ENCODE measurements at places on chromosomes 7 and 10.
A peak's percentile ranks its signal among the peaks of the same experiment; 100 is the strongest.

- no peak for DNase-seq
Measured at GRCh38 chr7:103710247-103710646, 264.2 kb upstream of the SLC26A5 start.

GRCh38 chr10:56123247-56123646 is 237.8 kb downstream of the ZWINT start:
- no peak for DNase-seq

DNA sequence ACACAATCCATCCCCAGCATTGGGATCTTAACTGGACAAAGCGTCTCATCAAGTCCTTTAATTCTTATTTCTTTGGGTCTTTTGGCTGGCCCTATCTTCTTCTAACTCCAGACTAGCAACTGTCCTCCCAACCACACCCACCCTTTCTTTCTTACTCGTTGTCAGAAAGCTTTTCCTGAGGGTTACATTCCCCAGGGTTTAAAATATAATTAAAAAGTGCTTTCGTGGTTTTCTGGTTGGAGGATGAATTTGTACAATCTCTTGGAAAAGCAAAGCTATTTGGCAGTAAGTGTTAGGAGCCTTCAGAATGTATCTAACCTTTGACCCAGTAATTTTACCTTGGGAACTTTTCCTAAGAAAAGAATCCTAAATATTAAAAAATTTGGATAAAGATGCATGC is 10.4 kb upstream of the ITGB8 start:
- no peak for DNase-seq

DNA sequence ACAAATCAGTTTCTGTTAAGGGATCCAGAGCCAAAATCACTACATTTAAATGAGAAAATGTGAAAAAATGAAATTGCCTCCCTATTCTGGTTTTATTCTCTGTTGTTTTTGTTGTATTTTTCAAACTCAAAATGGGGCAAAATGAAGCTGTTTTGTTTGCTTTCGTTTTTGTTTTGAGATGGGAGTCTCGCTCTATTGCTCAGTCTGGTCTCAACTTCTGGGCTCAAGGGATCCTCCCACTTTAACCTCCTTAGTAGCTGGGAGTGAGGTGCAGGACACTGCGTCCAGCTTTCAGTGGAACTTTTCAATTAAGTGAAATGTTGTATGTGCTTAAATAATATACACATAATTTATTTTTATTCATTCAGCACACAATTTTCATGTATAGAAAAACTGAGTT is 205.0 kb downstream of the SORCS1 start:
- DNase-seq = no peak

DNA sequence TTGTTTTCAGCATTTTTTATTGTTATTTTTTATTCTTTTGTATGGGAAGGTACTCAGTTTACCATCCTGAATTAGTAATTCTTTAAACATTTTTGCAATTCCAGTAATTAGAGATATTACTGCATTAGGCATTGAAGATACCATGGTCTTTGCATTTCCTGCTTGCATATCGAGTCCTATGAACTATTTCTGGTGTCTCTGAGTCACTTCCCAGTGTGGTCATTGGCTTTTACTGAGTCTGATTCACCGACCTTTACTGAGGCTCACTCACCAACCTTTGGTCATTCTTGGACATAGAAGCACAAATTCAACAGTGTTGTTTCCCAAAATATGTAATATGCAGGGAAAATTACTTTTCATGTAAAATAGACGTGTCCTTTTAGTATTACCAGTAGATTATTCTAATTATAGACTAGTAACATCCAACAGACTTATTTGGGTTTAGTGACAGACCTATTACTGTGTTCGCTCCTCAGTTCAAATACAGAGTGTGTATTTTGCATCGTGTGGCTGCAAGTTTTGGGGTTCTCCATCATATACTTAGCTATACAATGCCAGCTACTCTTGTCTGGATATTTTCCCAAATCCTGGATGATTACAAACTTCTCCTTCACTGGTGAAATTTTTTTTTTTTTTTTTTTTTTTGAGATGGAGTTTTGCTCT is 180.7 kb upstream of the PRSS1 start:
- no peak for DNase-seq

- DNase-seq = no peak
Measured at GRCh38 chr7:9175871-9176270, 742.5 kb downstream of the NXPH1 start.

GRCh38 chr7:10802526-10802925 is 171.1 kb upstream of the PHF14 start:
- DNase-seq = no peak

GRCh38 chr7:37304921-37305320 is 143.7 kb downstream of the ELMO1 start:
- DNase-seq = no peak

- no peak for DNase-seq
Measured at GRCh38 chr10:69425041-69425440, 8.3 kb upstream of the TACR2 start.

DNA sequence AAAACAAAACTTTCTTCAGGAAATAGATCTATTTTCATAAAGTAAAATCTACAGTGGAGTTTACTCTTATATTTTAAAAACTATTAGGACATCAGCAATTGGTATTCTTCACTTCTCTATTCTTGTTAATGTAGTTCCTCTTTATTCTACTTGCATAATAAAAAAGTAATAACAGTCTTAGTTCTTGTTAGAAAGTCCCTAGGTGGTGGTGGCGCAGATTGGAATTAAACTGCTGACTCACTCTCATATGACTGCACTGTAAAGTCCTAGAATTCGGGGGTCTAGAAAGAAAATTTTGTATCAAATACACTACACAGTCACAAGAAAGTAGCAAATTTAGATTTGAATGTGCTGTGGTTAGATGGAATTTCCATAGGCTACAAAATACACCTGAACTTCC is 44.6 kb upstream of the TES start:
- DNase-seq = no peak

DNA sequence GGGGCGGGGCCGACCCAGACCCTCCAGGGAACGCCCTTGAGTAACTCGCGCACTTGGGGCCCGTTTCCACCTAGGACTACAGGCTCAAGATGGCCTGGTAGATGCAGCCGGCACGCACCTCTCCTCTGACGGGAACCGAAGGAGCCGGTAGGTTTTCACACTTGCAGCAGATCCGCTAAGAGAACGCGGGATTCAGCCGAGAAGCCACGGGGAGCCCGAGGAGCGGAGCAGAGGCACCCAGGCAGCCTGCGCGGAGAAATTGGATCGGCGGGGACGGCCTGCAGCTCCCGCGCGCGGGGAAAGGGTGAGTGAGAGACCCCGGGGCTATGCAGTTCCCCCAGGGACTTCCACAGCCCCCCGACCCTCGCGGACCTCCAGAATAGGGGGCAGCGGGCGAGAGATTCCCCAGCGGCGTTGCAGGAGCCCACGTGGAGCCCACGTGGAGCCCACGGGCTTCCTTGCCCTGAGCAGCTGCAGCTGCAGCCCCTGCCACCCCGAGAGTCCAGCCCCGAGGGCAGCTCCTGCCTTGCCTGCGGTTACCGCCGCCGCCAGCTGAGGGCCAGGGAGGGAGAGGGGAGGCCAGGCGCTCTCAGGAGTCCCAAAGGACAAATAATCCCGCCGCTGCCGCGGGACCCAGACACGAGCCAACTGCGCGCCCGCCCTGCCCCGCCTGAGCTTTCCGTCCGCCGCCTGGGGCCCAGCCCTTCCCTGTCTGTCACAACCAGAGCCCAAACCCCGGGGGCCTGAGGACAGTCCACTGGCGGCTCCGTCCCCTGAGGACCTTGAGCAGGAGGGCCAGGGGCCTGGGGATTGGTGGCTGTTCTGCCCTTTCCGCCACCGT is 13.1 kb downstream of the IFT22 start:
- peak; percentile 74 for DNase-seq

DNA sequence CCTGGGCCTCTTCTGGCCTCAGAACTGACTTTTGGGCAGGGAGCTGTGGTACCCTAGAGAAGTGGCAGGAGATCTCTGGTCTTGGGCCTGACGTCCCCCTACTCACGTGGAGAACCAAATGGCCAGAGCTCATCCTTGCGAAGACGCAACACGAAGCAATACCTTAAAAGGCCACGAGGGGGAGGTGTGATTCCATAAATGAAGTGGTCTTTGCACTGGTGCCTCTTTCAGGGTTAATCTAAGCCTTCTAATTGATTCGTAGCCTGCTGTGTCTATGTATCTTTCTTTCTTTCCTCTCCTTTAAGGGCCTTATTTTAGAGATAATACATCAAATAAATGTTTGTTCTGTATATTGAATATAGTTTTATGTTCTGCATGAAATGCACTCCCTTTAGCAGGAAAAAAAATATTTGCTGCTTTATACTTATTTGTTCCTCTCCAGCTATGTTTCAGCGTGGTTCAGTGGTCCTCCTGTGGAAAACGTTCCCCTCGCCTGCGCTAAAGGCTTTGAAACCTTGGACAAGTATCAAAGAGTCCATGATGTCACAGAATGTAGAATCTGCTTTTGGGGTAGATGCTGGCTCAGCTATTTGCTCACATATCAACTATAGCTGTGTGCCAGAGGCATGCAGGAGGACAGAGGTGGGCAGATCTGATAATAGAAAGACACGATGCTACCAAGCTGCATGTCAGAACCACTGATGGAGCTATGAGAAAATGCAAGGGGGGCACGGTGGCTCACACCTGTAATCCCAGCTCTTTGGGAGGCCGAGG is 41.0 kb downstream of the STRA8 start:
- DNase-seq = peak; percentile 75

- no peak for DNase-seq
Measured at GRCh38 chr10:49791100-49791499, 29.0 kb upstream of the OGDHL start.

DNA sequence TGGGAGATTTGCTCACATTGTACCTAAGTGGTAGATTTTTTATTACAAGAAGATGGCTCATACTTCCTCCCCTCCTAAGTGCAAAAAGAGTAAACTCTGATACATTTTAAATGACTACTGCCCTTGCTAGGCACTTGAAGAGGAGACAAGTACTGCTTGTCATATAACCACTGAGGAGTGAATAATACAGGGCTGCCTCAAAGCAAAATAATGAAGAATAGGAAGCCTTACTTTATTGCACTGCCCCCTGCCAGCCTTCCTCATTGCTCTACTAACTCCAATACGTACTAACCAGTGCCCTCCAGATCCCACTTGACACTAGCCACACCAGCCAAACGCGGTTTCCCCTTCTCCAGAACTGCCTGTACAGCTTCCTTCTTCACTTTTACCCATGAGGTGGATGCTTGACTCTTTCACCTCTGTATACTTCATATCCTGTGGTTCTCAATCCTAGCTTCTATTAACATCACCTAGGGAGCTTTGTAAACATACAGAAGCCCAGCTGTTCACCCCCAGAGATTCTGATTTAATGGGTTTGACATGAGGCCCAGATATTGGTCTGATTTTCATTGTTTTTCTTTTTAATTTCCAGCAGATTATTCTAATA is 11.7 kb upstream of the MTERF1 start:
- no peak for DNase-seq

- DNase-seq = no peak
Measured at GRCh38 chr7:146090023-146090645, 26.5 kb upstream of the CNTNAP2 start.

- DNase-seq = no peak
Measured at GRCh38 chr7:83528925-83529423, 120.0 kb downstream of the SEMA3E start.

DNA sequence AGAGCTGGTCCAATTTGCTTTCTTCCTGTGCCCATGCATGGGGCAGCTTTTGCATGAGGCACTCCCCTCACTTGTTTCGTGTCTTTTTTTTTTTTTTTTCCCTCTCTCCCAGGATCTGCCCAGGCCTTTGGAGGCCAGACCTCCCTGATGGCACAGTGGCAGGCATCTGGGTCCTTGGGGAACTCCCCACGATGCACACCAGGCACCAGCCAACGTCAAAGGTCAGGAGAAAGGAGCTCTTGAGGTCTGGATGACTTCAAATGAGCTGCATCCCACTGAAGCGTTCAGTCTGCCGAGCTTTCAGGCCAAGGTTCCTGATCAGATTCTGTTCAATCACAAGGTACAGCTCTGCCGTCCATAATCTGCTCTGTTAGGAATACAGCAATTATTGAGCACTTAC is 97.2 kb upstream of the CARD11 start:
- no peak for DNase-seq

- DNase-seq = no peak
Measured at GRCh38 chr7:118846977-118847376, 622.5 kb downstream of the ANKRD7 start.

DNA sequence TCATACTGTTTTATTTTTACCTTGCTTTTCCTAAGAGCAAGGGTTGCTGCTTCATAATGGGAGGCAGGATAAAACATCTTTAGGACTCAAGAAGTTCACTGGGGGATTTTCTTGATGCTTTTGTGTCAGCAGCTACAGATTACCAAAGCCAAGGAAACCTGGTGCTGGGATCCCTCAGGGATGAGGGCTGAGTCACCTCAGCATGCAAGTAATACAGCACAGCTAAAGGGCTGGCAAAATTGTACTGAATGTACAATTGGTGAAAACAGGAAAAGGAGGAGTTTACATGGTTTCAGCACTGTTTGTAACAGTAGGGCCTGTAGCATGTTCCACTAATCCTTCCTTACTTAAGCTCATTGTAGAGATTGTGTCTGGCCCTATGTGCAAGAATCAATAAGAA is 1056.8 kb downstream of the SORCS1 start:
- no peak for DNase-seq

GRCh38 chr10:129545261-129545660 is 78.2 kb downstream of the MGMT start:
- DNase-seq = no peak

All from sigmoid colon (tissue), 7 donors.